ENCODE measurements at places on chromosomes 16 and 17.
A peak's percentile ranks its signal among the peaks of the same experiment; 100 is the strongest.

DNA sequence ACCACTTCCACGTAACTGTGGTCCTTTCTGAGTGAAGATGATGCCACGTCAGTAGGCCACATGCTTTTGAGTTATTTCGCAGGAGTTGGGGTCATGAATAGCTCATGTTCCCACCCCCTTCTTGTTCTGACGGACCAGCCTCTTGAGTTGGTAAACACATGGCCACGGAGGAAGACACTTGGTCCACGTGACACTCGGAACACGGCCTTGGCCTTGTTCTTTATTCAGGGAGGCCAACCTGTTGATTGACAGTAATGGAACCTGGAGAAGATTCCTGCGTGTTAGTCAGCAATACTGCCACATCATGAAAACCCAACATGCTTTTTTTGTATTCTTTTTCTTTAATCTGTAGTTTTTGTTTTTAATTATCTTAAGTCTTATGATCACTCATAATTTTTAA, 56.3 kb downstream of the SEC14L1 start:
- DNase-seq = no peak

GRCh38 chr16:72854267-72854959, 193.5 kb downstream of the ZFHX3 start:
- peak; percentile 43 for DNase-seq

DNA sequence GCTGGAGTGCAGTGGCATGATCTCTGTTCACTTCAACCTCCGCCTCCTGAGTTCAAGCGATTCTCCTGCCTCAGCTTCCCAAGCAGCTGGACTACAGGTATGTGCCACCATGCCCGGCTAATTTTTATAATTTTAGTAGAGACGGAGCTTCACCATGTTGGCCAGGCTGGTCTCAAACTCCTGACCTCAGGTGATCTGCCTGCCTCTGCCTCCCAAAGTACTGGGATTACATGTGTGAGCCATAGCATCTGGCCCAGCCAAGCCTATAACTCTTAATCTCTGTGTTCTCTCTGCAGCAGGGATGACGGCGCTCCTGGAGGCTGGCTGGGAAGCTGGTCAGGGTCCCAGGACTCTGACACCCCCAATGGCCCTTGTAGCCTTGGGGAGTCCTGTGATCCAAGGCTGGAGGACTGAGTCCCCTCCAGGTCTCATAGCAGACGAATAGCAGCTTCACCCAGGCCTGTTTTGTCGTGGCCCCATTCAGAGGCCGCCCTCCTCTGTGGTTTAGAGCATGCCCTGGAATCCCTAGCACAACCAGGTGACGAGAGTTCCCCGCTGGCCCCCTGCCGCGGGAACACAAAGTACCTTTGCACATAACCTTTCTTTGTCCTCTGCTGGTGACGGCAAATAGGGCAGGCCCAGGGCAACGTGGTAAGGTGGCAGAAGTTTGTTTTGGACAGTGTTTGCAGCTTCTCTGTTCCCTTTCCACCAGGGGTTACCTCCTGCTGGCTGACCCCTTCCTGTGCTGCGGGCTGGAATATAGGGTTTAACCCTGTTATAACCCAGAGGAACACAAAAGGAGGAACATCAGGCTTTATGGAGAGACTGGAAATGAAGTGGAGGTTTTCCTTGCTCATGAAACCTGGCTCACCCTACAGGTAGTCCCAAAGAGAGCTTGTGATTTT, 43.0 kb upstream of the TOB1 start:
- DNase-seq = no peak

DNA sequence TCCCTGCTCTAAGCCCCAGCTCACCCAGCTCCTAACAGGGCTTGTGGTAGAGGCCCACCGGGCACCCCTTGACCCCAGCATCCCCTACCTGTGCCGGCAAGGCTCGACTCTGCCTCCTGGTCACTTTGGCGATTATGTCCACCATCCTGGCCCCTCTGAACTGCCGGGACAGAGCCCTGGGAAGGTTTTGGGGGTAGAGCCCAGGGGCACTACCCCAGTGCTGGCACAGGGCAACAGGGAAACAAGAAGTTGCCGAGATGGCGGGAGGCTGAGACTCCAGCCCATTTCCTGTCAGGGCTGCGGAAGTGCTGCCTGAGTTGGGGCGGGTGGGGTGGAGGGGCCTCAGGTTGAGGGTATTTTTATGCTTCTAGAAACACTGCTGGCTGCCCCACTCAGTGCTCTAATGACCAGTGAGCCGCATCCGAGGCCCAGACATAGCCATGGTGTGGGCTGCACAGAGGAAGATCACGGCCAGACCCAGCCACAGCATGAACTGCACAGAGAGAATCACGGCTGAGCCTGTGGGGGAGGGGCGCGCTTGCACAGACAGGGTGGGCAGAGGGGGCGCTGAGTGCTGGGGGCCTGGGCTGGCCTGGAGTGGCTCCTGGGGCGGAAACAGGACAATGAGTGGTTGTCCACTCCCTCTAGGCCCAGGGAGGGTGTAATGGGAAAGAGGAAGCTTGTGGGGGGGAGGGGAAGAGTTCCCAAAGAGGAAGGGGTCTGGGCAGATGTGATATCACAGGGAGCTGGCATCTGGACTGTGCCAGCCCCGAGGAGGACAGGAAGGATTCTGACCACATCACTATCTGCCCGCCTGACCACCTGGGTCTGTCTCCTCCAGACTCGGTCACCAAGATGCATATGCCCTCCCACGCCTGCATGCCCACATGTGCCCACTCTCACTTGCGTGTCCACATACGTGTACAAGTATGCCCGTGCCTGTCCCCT, 22.3 kb downstream of the ARHGAP27 start:
- DNase-seq = no peak

GRCh38 chr17:65328567-65328966, 191.4 kb downstream of the RGS9 start:
- DNase-seq = no peak

GRCh38 chr17:28612936-28613872, 781 bp downstream of the RSKR start:
- DNase-seq = peak; percentile 18

GRCh38 chr16:66544016-66544757, 5.7 kb downstream of the TK2 start:
- no peak for DNase-seq

DNA sequence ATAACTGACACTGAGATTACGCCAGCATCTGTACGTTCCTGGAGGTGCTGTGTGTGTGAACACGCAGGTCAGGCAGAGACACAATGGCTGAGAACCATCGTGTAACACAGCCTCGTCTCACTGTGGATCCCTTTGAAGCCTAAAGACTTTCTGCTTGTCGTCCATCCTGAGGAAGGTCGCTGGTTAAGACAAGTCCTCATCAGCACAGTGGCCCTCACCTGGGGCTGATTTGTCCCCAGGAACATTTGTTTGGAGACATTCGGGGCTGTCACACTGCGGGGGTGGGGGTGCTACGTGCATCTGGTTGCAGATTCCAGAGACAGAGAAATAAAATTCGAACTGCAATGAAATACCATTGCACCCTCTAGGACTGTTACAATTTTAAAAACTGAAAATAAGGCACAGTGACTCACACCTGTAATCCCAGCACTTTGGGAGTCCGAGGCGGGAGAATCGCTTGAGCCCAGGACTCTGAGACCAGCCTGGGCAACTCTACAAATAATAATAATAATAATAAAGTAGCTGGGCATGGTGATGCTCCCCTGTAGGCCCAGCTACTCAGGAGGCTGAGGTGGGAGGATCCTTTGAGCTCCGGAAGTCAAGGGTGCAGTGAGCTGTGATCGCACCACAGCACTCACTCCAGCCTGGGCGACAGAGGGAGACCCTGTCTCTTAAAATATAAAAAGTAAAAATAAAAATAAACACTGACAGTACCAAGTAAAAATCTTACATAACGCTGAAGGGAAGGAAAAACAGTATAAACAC, 112.0 kb upstream of the METRNL start:
- no peak for DNase-seq

- DNase-seq = no peak
These were observed 415.1 kb downstream of the NPIPA8 start for GRCh38 chr16:17921357-17921978.

- DNase-seq = no peak
These were observed 535 bp upstream of the AURKB start for GRCh38 chr17:8210761-8211458.

- no peak for DNase-seq
These were observed 83.0 kb downstream of the N4BP1 start for GRCh38 chr16:48526958-48527331.

- peak; percentile 34 for DNase-seq
These were observed 432 bp downstream of the ZNF276 start for GRCh38 chr16:89721546-89722391.

- DNase-seq = no peak
These were observed 87.0 kb upstream of the TBX2 start for GRCh38 chr17:61312406-61313295.

DNA sequence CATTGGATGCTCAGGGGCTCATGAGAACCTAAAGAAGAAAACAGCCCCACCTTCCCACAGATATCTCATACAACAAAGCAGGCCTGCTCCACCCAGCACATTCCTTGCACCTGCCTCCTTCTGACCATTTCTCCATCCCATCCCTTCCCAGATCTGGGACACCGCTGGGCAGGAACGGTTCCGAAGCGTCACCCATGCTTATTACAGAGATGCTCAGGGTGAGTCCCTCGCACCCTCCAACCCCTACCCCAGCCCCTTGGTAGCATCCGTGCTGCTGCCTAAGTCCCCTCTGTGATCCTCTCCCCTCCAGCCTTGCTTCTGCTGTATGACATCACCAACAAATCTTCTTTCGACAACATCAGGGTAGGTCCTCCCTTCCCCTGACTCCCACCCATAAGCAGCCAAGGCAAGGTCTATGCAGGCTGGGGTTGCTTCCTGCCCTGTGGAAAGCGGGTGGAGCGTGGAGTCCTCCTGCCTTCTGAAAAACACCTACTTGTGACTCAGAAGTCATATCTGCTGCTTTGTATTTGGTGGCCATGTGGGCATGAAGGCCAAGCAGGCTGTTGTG, 5.4 kb upstream of the NHERF1 start:
- DNase-seq = no peak

DNA sequence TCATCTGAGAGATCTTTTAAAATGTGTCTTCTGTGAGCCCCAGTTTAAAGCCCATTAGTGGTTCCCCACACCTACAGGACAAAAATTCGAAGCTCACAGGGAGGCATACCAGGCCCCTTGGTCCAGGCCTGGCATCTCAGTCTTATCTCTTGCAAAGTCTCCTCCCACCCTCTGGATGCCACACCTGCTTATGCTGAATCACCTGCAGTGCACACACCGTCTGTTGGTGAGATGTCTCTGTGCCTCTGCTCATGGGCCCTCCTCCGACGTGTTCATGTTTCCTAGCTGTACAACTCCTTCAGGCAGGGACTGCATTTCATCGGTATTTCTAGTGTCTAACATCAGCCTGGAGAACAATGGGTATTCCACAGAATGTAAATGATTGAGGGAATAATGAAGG, 41.6 kb downstream of the RNF157 start:
- DNase-seq = no peak

All from NCI-H446 (cell line).